Amniotic stem cell (primary cell): ENCODE measurements at places on chromosomes 5 and 9.

DNA sequence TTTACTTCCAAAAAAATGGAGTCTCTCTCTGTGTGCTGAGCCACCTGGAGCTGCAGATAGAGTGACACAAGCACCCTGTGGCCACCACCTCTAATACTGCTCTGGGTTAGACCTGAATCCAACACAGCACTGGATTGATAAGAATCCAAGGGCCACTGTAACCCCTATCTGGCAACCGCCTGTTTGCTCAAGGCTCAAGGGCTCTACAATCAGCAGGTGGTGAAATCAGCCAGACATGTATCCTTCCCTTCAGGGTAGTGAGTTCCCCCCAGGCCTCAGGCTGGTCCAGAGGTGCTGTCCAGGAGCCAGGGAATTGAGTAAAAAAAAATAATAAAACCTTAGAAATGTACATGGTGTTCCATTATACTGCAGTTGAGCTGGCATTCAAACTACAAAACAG lies 509.0 kb downstream of the KIF4B start:
- DNase-seq, result no peak

GRCh38 chr5:53183880-53184279 lies 74.3 kb upstream of the MOCS2 start:
- DNase-seq, result no peak

GRCh38 chr5:158920736-158921135 lies 179.0 kb downstream of the EBF1 start:
- no peak for DNase-seq

GRCh38 chr9:16866587-16866986 lies 3.9 kb downstream of the BNC2 start:
- no peak for DNase-seq

- DNase-seq, result no peak
These were observed 42.4 kb downstream of the PAX5 start for GRCh38 chr9:36991516-36992134.

GRCh38 chr5:160260881-160261815 lies 31.8 kb downstream of the FABP6 start:
- no peak for DNase-seq

- DNase-seq, result no peak
These were observed 298.5 kb upstream of the CD180 start for GRCh38 chr5:67495072-67495471.

DNA sequence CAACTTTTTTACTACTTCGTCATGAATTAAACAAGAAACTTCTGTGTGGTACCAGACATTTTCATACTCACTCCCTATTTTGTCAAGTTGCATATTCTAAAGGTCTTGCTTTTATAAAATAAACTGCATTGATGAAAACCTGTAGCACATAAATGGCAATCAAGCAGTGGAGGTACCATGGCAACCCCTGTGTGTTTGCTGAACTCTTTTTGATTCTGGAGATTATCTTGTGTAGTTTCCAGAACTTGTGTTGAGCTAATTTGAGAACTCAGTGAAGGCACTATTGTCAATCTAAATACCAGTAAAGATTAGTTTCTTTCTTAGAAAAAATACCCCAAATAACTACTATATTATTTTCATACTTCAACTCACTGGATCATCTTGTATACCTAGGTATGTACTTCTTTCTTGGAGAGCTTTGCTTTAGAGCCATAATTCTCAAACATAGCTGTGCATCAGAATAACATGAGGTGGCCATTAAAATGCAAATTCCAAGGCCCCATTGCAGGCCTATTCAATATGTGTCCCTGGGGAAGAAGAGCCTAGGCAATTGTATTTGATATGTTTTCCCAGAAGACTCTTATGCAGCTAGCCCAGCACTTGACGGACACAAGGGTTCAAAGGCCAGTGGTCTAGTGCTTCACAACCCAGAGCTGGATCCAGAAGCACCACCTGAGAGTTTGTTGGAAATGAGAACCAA lies 9.8 kb upstream of the PRLR start:
- no peak for DNase-seq

DNA sequence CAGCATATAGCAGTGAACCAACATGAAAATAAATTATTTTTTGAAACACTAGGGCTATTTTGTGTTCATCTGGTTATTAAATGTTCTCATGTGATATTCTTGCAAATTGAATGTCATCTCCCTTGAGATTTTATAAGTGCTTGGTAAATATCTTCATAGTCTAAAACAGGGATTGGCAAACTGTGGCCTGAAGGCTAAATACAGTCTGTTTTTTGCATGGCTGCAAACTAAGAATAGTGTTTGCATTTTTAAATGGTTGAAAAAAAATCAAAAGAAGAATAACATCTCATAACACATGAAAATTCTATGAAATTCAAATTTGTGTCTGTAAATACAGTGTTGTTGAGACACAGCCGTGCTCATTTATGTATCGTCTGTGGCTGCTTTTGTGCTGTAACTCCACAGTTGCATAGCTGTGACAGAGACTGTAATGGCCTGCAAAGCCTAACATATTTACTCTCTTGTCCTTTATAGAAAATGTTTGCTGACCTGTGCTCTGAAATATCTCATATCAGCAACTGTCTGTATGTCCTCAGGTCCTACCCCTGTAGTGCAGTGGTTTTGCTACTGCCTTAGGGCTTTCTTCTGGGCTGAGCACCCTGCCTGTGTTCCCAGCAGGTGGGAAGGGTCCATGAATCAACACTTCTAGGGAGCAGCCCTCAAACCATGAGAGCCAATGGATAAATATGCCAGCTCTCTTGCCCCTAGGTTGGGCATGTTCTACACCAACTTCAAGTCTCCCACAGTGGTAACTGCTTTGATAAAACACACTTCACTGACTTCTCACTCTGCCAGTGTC lies 41.7 kb upstream of the ARRDC3 start:
- no peak for DNase-seq

DNA sequence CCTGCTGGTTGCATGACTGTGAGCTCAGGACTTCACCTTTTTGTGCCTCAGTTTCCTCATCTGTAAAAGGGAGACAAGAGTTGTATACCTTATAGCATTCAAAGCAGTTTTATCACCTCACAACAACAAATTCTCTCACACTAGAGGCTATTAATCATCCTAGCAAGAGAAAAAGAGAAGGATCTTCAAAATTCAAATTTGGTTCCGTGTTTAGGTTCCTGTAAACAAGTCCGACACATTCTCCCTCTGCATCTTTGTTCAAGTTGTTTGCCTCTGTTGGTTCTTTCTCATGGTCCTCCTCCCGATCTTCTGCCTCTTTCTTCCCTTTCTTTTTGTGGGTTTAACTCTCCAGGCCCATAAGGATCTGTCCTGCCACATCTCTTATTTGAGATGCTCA lies 218.0 kb downstream of the PIK3R1 start:
- DNase-seq, result no peak

DNA sequence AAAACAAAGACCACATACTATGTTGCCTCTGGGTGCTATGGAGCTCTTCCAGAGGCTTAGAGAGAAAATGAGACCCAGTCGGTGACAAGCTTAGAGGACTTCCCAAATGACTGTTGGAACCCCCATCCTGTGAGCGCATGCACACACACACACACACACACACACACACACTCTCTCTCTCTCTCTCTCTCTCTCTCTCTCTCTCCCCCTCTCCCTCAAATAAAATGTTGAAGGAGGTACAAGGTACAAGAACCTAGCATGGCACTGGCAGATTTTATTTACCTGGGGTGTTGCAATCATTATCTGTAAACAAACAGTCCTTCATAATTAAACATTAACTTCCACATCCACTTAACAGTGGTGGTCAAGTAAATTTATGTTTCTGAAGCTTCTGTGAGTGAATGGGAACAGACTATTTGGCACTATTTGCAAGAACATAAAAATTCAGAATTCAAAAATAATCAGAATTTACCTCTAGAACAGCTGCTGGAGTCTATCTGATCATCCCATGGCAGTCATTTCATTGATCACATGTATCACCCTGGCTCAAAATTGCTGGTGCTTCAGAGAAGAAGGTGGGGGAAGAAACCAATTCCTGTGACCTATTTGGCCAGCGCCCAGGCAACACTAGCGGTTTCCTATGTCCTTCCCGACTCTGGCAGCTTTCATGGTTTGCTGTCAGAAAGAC lies 24.9 kb downstream of the TRPM3 start:
- DNase-seq, result no peak

DNA sequence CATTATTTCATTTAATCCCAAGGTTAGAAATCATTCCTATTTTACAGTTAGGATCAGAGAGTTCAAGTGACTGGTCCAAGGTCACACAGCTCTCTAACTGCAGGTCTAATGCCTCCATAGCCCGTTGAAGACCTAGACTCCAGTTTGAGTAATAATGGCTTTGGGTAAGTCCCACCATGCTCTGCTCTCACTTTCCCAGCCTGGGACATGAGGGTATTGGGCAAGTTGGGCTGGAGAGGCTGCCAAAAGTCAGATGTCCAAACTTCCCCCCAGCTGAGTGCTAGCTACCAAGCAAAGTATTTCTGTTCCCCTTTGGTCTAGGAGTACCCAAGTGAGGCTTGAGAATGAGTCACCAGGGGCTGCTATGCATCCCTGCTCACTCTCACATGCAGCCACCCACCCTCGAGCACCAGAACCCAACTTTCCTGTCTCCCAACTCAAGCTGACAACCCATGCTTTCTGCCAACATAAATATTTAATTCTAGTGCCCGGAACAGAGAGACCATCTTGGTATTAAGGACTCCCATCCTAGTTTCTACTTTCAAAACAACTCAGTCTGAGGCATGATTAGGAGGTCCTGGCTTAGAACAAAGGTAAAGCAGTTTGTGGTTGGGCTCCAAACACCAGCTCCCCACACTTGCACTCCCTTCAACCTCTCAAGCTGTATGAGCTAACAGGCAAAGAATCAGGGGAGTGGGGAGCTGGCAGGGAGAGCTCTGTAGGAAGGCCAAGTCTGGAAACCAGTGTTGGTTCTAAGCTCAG lies 236.5 kb upstream of the TRIM32 start:
- no peak for DNase-seq
